Bronchial epithelial cell (primary cell): ENCODE measurements at places on chromosomes 1 and 21. TPM values are rescaled to one million over a fixed set of nuclear protein-coding genes. Genes with fewer than 3 reads are reported as not detected.

LCE6A gene
- not detected in 2 replicates for total RNA-seq

NID1 gene
- total RNA-seq, result 0.13 and 1.3 TPM in 2 replicates

CD5L gene
- not detected in 2 replicates for total RNA-seq

MYBPH gene
- total RNA-seq, result not detected in 2 replicates

CNR2 gene
- not detected in 2 replicates for total RNA-seq

FCRL4 gene
- total RNA-seq, result not detected in 2 replicates

NBPF10 gene
- total RNA-seq, result 1.3 and 2.4 TPM in 2 replicates

RXFP4 gene
- total RNA-seq, result not detected in 2 replicates

THRAP3 gene
- 82.3 and 82.4 TPM in 2 replicates for total RNA-seq

SDC3 gene
- 2.4 and 4.7 TPM in 2 replicates for total RNA-seq

SPATA45 gene
- not detected in 2 replicates for total RNA-seq

RNU1-3 gene
- total RNA-seq, result 2,323 and 5,262 TPM in 2 replicates

CRYBG2 gene
- 19.5 and 67.7 TPM in 2 replicates for total RNA-seq

FCRL1 gene
- total RNA-seq, result not detected in 2 replicates

KRTAP19-1 gene
- not detected in 2 replicates for total RNA-seq

OR10Z1 gene
- total RNA-seq, result not detected in 2 replicates
